ENCODE measurements at places on chromosomes 3 and 15. TPM values are rescaled to one million over a fixed set of nuclear protein-coding genes. Genes with fewer than 3 reads are reported as not detected.

DNA sequence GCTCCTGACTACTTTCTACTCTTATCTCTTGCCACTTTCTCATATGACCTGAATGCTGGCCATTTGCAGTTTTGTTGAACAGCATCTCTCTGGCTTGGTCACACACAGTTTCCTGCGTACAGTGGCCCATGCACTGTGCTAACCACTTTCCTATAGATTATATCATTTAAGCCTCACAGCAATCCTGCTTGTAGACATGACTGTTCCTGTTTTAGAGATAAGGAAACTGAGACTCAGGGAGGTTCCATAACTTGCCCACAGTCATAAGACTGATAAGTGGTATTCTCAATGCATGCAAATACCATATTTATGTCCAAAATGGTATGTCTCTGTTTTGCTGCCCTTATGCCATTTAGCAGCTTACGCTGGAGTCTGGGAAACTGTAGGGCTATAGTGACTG lies 229.5 kb downstream of the NR1D2 start:
- no peaks in the 10 kb centered on the region for H3K27me3 ChIP-seq
- no peaks in the 10 kb centered on the region for H3K36me3 ChIP-seq
- H3K27ac ChIP-seq: no peak overlapping the region
- no peaks in the 10 kb centered on the region for H3K4me1 ChIP-seq
- H3K4me3 ChIP-seq: no peak overlapping the region

- H3K27me3 ChIP-seq: peaks cover 13% of the 10 kb centered on the region
- no peak for DNase-seq
- no peak overlapping the region for H3K27ac ChIP-seq
- H3K36me3 ChIP-seq: no peaks in the 10 kb centered on the region
- no peaks in the 10 kb centered on the region for H3K4me1 ChIP-seq
- H3K4me3 ChIP-seq: no peak overlapping the region
Observed at GRCh38 chr15:80567721-80568157, 127.4 kb upstream of the ABHD17C start.

- H3K4me3 ChIP-seq: peak overlapping the region; percentile 28
- peaks cover 8% of the 10 kb centered on the region for H3K4me1 ChIP-seq
Observed at GRCh38 chr15:48595981-48596380, 49.5 kb downstream of the FBN1 start.

- DNase-seq: no peak
- no peak overlapping the region for H3K4me3 ChIP-seq
- no peak overlapping the region for H3K27ac ChIP-seq
- no peaks in the 10 kb centered on the region for H3K4me1 ChIP-seq
- H3K27me3 ChIP-seq: no peaks in the 10 kb centered on the region
Observed at GRCh38 chr15:64209680-64210334, 47.0 kb upstream of the PPIB start.

DNA sequence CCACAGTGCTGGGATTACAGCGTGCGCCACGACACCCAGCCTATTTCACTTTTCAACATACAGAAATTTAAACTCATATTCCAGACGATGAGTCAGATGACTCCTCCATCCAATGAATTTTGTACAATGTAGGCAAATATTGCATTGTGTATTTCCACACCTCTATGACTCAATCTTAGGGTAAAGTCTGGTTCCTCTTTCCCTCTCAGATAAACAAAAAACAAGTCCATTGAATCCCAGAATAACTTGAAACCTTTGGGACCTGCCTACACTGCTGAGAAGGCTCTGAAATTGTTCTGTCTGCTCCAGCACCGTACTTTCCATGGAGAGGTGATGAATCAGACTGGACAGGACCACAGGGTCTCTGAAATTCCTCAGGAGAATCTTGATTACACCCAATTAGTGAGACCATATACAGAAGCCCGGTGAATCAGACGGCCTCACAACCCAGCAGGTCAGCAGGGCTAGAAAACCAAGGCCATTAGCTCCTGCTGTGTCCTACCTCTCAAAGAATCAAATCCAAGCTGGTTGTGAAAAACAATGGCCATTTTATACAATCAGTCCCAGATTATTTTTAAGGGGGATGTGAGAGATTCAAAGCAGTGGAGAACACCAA lies 112.6 kb downstream of the ERC2 start:
- H3K4me1 ChIP-seq: no peaks in the 10 kb centered on the region
- no peak for DNase-seq
- no peak overlapping the region for H3K27ac ChIP-seq
- H3K4me3 ChIP-seq: no peak overlapping the region
- no peaks in the 10 kb centered on the region for H3K27me3 ChIP-seq

GRCh38 chr3:105449414-105449813 lies 82.7 kb downstream of the ALCAM start:
- no peak overlapping the region for H3K27ac ChIP-seq
- no peak for DNase-seq
- peaks cover 4% of the 10 kb centered on the region for H3K36me3 ChIP-seq
- H3K4me3 ChIP-seq: no peak overlapping the region
- H3K4me1 ChIP-seq: no peaks in the 10 kb centered on the region
- no peaks in the 10 kb centered on the region for H3K27me3 ChIP-seq

DNA sequence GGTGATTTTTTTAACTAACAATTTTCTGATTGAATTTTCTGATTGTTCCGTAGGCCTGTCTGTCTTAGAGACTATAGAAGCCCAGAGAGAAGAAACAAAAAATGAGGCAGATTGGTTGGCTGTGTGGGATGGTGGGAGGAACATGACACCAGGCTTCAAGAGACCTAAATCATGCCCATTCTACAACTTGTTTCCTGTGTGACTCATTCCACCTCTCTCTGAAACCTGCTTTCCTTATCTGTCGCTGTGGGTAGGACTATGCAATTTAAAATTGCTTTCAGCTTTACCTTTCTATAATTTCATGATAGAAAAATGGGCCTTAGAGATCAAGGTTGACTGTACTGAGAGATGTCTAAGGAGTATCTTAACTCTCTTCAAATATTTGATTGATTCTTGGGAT lies 44.5 kb downstream of the OXNAD1 start:
- H3K4me3 ChIP-seq: peak overlapping the region; percentile 21
- H3K36me3 ChIP-seq: peaks cover 65% of the 10 kb centered on the region
- H3K27me3 ChIP-seq: no peaks in the 10 kb centered on the region

DNA sequence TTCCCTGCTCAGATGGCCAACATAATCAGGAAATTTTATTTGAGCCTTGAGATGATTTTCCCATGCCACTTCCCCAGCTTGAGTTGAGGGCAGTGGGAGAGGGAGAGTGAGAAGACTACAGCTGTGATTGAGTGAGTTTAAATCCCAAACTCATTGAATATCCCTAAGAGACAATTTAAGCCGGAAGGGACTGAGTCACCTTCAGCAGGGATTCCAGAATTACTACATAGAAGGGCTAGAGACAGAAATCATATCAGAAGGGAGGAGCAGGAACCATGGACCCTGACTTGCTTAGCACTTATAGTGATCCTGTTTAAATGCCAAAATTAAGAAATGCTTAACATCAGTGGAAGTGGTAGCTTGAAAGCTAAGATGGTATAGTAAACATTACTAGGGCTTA lies 312.2 kb upstream of the SLCO3A1 start:
- no peaks in the 10 kb centered on the region for H3K36me3 ChIP-seq
- H3K4me3 ChIP-seq: no peak overlapping the region
- no peaks in the 10 kb centered on the region for H3K4me1 ChIP-seq
- DNase-seq: no peak

DNA sequence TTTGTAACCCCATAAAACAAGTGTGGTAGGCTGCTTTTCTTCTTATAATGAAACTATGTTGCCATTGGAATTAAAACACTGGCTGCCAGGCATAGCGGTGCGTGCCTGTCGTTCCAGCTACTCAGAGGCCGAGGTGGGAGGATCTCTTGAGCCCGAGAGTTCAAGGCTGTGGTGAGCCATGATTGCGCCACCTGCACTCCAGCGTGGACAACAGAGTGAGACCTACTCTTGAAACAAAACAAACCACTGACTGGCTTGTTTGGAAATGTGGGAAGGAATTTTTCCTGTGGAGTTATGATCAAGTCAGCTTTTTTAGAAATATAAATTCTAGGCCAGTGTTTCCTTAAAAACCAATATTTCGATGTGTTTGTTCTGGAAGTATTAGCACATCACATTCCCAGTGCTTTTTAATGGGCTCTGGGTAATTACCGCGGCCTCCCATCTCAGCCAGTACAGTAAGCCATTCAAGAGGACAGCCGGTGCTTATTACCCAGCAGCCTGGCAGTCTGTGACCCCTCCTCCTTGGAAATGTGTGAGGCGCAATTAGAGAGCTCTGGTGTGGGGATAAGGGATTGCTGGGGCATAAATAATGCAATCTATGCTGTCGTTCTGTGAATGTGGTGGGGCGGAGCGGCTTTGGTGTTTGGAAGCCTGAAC lies 58.3 kb upstream of the TRAK1 start:
- H3K27ac ChIP-seq: peak overlapping the region; percentile 9
- H3K27me3 ChIP-seq: no peaks in the 10 kb centered on the region
- no peak overlapping the region for H3K4me3 ChIP-seq
- no peak for DNase-seq
- H3K4me1 ChIP-seq: peaks cover 84% of the 10 kb centered on the region

DNA sequence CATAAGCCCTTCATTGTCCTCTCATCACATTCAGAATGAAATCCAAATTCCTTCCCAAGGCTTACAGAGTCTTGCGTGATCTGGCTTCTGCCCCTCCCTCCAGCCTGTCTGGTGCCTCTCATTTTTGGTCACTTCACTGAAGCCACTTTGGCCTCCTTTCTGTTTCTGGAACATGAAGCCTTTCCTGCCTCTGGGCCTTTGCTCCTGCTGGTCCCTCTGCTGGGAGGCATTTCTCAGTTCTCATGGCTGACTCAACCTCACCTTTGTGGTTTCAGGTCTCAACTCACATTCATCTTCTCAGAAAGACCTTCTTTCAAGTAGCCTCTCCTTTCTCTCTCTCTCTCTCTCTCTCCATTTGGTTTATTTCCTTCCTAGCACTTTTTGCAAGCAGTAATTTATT lies 43.9 kb upstream of the BHLHE40 start:
- DNase-seq: no peak
- no peak overlapping the region for H3K27ac ChIP-seq
- H3K4me1 ChIP-seq: peaks cover 14% of the 10 kb centered on the region

DNA sequence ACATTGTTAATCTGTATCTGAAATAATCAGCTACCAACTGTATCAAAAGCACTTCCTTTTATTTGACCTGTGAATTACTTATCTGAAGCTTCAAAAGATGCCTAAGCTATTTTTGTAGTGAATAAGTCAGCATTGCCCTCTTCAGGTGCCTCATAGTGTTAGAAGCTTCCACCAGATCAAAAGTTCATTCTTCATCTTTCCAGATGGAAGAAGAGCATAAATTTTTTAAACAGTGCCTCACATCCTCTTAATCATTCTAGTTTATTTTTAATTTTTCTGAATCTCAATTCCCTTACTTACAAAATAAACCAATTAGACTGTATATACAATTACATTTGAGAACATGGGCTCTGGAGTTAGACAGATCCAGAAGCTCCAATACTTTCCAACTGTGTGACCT lies 65.0 kb downstream of the MYO5A start:
- H3K27ac ChIP-seq: peak overlapping the region; percentile 91
- H3K36me3 ChIP-seq: peaks cover 12% of the 10 kb centered on the region
- no peaks in the 10 kb centered on the region for H3K27me3 ChIP-seq
- no peak overlapping the region for H3K4me3 ChIP-seq
- DNase-seq: no peak

DNA sequence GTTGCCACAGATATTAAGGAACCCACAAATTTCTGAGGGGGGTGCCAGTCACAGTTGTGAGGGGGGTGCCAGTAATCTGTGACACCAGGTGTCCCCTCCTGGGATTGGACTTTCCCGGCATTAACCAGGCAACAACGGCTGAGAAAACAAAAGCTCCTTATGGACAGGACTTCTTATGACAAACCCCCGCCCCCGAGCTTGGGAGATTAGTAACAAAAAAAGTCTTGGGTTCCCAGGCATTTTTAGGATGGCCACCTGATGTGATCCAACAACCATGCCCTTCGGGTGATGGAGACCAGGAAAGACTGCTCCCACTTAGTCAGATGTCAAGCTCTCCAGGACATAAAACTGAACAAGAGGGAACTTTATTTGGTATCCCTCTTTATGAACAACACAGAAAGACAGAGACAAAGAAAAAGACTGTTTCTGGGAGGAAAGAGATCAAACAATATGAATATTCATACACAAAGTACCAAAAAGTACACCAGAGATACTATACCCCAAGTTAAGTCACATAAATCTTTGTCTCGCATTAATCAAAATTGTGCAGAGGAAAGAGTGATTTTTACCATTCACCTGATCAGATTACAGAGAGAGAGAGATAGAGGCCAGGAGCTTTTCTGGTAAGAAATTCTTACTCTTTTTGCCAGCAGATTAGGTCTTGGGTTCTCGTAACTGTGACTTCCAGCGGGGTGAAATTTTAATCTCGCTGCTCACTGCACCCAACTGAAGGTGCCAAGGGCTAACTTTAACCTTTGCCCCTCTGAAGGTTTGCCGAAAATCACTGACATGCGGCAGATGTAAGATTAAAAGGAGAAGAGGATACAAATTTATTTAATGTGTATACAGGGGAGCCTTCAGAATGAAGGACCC lies 61.6 kb downstream of the OSTN start:
- H3K36me3 ChIP-seq: no peaks in the 10 kb centered on the region
- H3K27me3 ChIP-seq: no peaks in the 10 kb centered on the region
- H3K27ac ChIP-seq: peak overlapping the region; percentile 77
- H3K4me3 ChIP-seq: no peak overlapping the region

DNA sequence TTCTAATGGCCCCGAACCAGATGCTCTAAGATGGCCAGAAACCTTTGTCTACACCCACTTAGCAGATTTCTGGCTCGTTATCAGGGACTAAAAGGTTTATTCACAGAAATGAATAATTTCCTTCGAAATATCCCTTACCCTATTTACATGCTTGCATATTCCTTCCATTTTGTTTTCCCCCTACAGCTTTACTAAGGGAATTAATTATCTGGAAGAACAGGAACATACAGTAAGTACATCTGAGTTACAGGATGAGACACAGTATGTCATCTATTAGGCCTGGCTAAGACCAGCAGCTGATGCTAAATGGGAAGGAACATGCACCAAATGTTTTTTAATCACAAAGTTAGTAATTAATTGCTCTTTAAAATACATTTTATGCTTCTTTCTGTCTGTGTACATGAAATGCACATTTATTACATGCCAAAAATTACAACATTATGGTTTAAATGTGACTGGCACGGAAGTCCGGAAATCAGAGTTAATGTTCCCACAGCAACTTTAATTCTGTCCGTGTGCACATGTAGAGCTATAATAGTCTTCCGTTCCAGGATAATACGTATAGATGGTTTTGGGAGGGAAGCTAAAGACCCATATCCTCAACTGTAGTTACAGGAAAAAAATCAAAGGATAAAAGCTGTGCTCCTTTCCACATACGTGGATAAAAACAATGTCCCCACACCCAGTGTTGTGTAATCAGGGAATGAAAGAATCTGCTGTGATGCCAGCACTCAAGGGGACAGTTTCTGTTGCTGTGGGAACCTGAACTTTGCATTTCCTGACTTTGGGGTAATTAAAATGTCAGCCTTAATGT lies 82.0 kb downstream of the TIGIT start:
- H3K4me3 ChIP-seq: no peak overlapping the region
- H3K36me3 ChIP-seq: peaks cover 83% of the 10 kb centered on the region
- DNase-seq: no peak
- peaks cover 8% of the 10 kb centered on the region for H3K4me1 ChIP-seq
- no peaks in the 10 kb centered on the region for H3K27me3 ChIP-seq

The MAP1A gene
- 0.12 TPM for total RNA-seq

The LIPC gene
- not detected for total RNA-seq

The FBXO40 gene
- not detected for total RNA-seq

The LRTM1 gene
- not detected for total RNA-seq

The EXOG gene
- 26.8 TPM for total RNA-seq
